ENCODE measurements at places on chromosomes 4 and X.

DNA sequence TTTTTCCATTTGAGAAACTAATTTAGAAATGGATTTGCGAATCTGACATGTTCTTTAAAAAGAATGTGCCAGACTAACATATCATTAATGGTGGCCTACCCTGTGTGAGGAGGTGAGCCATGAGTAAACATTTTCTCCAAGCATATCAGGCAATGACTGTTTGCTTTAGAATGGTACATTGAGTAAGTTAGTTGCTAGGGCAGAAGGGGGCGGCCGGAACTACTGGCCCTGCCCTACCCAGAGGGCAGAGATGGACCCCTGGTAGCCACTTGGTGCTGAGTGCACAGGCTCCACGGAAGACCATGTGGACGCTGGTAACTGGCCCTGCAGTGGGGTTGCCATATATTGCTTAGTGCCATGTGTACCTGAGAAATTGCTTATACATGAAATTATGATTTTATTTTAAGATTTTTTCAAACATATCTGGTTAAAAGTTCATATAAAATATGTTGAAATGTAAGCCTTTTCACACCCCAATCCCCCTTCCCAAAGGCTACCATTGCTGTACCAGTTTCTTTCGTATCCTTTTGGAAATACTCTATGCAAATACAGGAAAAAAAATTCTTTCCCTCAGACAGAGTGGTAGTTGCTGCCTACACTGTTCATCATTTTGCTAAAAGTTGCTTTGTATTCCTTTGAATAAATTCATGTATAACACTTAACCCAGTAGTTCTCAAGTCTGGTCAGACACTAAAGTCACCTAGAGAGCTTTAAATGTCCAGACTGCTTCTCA lies 8.8 kb downstream of the FNIP2 start:
- no peak for DNase-seq

DNA sequence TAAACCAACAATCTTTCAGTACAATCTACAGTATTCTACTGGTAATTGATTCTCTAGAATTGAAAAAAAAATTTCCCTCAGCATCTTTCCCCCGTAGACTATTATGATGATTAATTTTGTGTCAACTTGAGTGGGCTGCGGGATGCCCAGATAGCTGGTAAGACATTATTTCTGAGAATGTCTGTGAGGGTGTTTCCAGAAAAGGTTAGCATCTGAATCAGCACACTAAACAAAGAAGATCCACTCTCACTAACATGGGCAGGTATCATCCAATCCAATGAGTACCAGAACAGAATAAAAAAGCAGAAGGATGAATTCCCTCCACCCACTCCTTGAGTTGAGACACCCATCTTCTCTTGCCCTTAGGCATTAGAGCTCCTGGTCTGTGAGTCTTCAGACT lies 186.1 kb upstream of the MAB21L2 start:
- DNase-seq, result no peak

- no peak for DNase-seq
Observed at GRCh38 chr4:127967141-127967775, 2.1 kb downstream of the ABHD18 start.

DNA sequence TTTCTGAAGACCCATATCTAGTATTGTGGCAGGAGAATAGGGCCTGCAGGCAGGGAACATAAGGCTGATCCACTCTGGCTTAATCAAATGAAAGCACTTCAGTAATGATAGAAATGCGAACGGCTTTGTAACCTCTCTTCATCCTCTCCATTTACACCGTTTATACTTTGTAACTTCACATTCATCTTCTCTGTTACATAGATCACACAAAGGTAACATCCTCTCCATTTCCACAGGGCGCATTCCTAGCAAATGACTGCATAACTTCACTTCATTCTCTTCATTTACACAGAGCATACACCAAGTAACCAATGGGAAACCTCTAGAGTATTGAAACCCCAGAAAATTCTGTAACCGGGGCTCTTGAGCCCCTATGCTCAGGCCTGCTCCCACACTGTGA lies 65.5 kb upstream of the SLC34A2 start:
- DNase-seq, result no peak

- no peak for DNase-seq
Observed at GRCh38 chrX:106774981-106775380, 27.5 kb upstream of the TBC1D8B start.

GRCh38 chrX:13752646-13753045 lies 18.1 kb downstream of the OFD1 start:
- no peak for DNase-seq

DNA sequence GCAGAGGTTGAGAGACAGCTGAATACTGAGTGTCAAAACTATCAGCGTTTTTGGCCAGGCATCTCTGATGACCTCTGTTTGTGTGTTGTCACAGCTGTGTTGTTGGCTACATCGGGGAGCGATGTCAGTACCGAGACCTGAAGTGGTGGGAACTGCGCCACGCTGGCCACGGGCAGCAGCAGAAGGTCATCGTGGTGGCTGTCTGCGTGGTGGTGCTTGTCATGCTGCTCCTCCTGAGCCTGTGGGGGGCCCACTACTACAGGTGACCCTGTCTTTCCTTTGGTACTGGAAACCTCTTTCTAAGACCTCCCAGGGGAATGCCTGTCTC lies 86.9 kb downstream of the EGF start:
- no peak for DNase-seq

- DNase-seq, result no peak
Observed at GRCh38 chr4:128686032-128686465, 123.5 kb upstream of the JADE1 start.

- DNase-seq, result no peak
Observed at GRCh38 chr4:187236209-187236890, 512.7 kb upstream of the FAT1 start.

- no peak for DNase-seq
Observed at GRCh38 chr4:183600189-183600685, 58.7 kb downstream of the RWDD4 start.

DNA sequence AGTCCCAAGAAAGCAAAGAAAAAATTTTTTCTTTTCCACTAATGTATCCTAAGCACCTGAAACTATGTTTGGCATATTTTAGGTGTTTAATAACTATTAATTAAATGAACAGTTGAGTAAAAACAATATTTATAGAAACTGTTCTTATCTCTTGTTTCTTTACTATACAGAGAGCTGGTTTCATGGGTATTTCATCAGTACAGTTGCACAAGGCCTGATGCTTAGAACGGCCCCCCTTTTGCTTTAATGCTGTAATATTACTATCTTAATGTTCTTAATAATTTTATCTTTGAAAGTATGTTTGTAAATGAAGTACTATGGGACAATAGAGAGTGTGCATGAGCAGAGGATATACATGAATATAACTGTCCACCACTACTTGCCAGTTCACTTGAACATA lies 479.1 kb upstream of the SLIT2 start:
- DNase-seq, result no peak

DNA sequence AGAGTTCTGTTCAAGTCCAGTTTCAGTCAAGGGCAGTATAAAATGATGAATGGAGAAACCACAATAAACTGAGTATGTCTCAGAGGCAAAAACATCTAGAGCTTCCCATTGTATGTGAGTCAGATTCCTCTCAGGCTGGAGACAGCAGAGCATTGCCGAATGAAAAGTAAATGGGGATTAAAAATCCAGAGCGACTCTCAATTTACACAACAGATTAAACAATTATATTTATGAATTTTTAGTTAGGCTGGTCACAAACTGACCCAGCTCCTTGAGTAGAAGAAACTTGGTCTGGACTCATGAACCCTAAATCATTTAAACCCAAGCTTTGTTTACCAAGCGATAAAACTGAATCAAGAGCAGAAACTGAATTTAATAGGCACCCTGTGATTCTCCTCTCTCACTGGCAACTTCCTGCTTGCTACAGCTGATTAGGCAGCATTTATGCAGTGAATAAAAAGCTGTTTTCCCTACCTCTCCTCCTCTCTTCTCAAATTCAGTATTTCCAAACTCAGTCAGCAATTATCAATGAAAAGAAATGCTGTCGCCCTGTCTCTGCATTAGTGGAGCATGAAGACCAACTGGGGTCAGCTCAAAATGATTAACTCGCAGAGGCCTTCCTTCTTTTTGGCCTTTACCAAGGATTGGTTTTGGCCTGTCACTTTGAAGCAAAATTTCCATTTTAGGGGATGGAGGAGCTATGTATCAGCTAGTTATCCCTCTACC lies 568.0 kb downstream of the PDHA2 start:
- DNase-seq, result no peak

GRCh38 chrX:96791559-96791958 lies 92.1 kb upstream of the RPA4 start:
- DNase-seq, result no peak

DNA sequence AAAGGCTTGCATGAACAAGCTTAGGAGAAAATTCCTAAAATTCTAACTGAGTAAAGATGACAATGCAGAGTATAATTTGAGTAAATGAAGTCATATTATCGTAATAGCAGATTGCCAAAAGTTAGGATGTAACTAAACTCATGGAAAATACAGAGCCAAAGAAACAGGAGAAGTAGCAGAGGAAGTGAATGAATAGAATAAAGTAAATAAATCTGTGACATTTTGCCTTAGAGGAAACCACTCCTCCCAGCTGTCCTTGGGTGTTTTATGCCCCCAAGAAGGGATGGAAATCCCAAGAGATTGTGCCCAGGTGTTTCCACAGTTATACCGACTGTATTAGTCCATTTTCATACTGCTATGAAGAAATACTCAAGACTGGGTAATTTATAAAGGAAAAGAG lies 1.9 kb upstream of the BMX start:
- no peak for DNase-seq

DNA sequence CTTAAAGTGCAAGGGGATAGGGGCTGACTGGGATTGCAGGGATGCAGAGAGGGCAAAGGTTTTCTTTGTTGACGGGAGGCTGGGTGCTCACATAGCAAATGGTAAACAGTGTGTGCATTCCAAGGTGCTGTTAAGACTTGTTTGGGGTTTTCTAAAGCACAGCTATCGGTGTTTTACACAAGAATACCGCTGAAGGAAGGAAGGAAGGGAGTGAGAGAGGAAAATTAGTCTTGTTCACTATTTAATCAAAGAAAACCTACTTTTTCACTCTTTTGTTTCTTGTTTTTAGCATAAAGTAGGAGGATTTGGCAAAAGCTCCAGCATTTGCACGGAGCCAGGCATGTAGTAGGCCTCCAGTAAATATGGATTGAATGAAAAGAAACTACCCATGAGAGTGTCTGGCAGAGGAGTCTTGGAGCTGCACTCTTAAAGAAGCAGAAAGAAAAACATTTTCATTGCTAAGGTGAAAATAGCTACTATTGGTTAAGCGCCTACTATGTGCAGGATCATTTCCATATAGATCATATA lies 99.7 kb downstream of the FIP1L1 start:
- DNase-seq, result no peak

DNA sequence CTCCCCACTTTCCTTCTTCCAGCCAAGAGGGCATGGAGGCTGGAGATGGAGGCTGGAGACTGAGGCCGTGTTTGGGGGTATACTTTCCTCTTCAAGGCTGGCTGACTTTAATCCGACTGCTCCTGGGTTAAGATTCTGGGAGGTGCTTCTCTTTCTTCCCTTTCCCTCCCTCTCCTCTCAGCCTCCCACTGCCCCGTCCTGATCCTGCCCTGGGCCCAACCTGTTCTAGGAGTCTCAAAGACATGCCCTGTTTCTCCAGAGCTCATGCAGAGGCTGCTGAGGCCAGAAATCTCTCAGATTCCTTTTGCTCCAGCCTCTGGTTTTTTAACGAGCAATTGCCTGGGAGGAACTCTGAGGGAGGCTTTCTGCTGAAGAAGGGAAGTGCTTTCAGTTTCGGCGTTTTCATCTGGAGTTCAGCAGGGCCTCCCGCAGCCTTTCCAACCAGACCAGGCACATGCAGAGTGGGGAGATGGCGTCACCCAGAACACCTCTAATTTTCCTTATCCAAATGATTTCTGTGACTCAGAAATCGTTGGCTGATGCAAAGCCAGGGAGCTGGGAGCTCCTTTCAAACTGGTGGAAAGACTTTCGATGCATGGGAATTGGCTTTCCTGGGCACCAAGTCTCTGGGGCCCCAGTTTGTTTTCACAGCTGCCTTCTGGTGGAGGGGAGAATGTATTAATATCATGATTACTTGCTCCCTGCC lies 34.5 kb upstream of the FAM9C start:
- DNase-seq, result no peak

DNA sequence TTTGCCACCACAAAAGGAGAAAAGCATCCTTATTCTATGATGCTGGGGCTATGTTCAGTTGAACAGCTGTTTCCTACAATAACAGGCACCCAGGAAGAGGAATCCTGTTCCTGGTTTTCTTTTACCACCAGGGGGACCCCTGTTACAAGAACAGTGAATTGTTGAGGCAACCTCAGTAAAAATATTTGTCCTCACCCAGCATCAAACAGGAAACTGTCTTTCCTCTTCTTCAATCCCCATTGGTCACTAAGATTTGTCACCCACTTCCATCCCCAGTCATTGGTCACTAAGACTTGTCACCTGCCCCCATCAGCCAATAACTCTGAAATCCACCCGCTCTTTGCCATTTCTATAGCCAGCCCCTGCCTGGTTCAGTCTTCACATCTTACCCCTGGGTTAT lies 143.5 kb upstream of the GALNT7 start:
- DNase-seq, result peak; percentile 59

- DNase-seq, result no peak
Observed at GRCh38 chr4:118775405-118775804, 60.5 kb downstream of the SEC24D start.

DNA sequence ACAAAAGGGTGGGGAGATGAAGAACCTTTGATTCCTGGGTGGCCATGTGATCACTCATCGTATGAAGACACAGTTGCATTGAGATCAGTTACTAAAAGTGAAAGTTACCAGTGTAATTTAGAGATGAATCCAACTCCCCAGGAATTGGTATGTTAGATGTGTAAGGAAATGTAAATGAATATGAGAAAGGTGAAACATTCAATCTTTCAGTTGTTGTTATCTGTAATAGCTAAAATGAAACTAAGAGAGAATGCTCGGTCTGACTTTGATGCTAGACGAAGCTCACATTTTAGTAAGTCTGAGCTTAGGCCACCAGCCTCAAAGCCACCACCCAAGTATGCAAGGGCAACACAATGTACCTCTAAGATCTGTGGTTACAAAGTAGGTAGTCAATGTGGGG lies 194.3 kb upstream of the POF1B start:
- DNase-seq, result no peak

DNA sequence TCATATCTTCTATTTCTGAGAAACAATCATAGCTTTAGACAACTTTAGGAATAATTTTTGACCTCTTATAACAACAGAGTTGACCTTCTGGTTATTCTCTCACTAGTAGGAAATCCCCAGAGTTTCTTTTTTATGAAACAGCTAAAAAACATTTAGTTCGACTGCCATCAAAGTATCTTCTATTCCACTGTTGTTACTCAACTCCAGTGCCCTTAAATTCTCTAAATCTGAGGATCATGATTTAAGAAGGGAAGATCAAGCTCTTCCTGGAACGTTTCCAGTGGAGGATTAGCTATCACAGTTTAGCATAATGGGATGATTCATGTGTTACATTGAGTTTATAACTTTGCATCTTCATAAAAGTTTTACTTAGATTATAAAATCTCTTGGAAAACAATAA lies 134.9 kb upstream of the VEGFC start:
- DNase-seq, result no peak

All from NCI-H1105 (cell line).